ENCODE measurements at places on chromosomes 6 and 20.

DNA sequence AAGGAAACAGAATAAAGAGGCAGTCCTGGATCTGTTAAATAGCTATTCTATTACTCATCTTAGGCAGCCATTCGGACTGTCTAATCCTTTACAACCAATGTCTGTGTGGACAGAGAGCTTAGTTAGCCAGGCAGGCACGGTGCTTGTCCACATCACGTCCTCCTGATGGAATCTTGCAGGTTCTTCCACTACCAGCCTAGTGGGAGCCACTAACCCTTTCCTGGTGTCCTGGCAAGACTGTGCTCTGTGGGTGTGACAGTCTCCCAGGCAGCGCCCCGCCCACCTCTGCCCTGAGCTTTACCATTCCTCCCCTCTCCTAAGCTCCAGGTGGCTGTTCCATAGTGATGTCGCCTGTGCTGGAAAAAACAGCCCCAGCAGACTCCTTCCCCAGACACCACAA, 78.3 kb upstream of the CLDN20 start:
- no peak for DNase-seq

- peak; percentile 98 for DNase-seq
These were observed 20.3 kb downstream of the TTPAL start for GRCh38 chr20:44495802-44496481.

DNA sequence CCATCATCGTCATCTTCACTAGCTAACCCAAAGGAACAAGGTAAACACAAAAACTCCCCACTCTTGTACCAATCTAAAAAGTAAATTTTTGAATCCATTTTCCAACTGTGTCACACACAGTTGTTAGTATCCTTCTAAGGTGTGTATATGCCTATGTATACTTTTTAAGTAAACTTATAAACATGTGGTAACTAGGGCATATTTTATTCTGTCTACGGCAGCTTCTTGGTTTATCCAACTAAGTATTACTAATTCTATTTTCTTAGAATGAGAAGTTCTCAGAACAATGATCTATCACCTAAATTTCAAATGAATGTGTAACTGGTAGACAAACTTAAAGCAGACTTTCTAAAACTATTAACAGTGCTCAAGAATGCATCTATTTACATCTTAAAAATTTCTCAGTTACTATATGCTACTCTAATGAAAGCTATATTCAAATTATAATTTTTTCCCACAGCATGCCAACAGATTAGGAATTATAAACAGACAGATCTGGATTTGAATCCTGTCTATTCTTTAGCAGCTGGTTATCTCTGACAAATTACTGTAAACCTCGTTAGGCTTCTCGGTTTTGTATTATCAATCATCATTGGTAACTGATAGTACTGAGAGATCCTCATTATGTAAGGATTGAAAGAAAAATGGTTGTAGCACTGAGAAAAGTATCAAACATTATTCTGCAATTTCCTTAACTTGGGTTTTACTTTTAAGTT, 1.8 kb upstream of the PLN start:
- DNase-seq, result no peak

- no peak for DNase-seq
These were observed 5.5 kb downstream of the EDN1 start for GRCh38 chr6:12295558-12296254.

GRCh38 chr6:125153391-125154117, at the start of gene TPD52L1:
TSS of gene TPD52L1 (plus strand) at chr6:125153773. CDS start at chr6:125153952, 179 bp downstream.
- no peak for DNase-seq

DNA sequence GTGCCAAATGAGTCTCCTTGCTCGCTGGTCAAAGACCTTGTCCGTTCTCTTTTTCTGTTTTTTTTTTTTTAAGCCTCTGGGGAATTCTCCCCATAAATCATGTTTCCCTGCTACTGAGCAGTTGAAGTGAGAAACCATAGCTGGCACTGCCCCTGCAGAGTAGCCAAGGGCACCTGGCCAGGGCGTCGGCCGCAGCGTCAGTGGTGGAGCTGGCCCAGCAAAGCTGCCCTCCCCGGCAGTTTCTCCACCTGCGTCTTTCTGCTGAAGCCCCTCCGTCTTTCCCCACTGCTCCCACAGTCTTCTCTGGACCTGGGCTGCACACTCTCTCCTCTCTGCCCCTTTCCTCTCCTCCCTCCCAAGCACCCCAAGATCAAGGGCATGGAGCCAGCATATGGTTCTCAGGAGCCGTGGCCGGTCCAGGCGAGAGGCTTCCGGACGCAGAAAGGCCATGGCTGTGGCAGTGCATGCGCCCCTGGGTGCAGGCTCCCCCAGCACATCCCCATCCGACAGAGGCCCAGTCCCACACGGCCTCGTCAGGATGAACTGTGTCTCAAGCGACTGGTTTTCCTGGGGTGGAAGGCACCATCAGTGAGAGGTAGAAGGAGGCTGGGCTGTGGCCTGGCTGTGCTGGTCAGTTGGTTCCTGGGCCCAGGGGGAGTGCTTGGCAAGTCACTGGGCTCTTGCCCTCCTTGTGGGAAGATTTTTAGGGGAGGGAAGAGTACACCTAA, 218.1 kb downstream of the ERMARD start:
- DNase-seq, result no peak

GRCh38 chr20:24937579-24937978, 11.5 kb upstream of the CST7 start:
- no peak for DNase-seq

DNA sequence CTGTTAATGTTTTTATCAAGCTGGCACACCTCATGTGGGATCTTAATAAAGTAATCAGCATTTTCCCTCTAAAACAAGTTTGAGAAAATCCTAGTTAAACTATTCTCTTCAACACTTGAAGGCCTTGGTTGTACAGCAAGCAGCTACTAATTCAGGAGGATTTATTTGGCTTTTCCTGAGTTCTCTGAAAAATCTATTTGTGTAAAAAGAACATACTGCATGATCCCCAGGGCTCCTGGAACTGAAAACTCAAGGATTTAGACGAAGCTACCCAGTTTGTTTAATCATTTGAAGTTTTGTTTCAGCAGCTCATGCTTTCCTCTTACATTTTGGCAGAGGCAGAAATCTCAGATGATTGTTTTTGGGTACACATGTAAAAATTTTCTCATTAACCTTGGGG, 309.6 kb upstream of the FLRT3 start:
- no peak for DNase-seq

- no peak for DNase-seq
These were observed 459.4 kb upstream of the ID4 start for GRCh38 chr6:19377722-19378121.

GRCh38 chr20:21559305-21559704, 45.4 kb upstream of the NKX2-2 start:
- DNase-seq, result no peak

DNA sequence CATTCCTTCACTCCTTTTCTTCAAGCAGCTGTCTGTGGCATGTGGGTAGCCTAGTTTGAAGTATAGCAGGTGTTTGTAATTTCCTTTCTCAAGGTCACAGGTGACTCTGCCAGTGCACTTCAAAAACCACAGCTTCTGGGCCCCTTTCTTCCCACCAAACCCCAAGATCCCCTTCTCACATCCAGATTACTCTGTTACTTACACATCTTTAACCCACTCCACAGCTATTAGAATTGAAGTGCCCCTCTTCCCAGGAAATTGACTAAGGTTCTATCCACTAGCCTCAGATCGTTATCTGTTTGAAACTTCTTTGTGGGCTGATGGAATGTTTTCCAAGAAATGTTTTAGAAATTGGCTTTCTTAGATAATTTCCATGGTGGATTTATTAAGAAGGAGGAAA, 150.8 kb downstream of the AHI1 start:
- no peak for DNase-seq

GRCh38 chr6:151740820-151741219, 66.7 kb upstream of the ESR1 start:
- no peak for DNase-seq

- DNase-seq, result no peak
These were observed 566.1 kb downstream of the KIF16B start for GRCh38 chr20:16007164-16007563.

DNA sequence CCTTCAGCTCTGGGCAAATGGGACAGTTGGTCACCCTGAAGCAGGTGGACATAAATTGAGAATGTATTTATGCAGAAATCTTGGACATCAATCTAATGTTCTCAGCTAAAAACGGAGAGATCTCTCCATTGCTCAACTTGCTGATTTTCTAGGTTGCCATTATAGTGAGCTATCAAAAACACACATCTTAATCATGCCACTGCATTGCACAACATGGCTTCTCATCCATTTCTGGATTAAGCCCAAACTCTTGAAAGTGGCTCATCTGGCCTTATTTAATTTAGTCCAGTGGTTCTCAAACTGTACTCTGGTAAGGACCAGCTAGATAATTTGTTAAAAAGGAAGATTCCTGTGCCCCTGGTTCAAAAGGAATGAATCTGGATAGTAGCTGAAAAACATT, 324.9 kb upstream of the CITED2 start:
- no peak for DNase-seq

- no peak for DNase-seq
These were observed 40.5 kb upstream of the GCLC start for GRCh38 chr6:53585208-53585900.

DNA sequence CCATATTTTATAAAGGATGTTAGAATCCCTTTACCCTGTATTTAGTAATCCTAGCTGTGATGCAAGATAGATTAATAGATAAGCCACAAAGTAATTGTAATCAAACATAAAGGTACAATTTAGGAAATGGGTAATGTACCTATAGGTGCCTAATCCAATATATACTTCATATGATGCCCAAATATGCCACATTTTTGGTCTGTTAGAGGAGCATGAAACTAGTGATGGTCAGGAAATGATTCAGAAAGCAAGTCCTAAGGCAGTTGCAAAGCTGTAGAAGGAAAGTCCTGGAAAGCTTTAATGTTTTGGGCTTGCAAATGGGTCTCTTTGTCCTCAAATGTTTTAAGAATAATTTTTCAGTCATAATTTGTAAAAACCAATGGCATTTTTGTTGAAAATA, 76.6 kb upstream of the PTPRK start:
- no peak for DNase-seq

- no peak for DNase-seq
These were observed at the start of gene AKAP7 for GRCh38 chr6:131135244-131136020. TSS of gene AKAP7 (plus strand) at chr6:131135467. CDS start at chr6:131135764, 297 bp downstream.
